ENCODE measurements at places on chromosomes 2 and 18.

GRCh38 chr2:223635080-223635479 lies 32.9 kb upstream of the SCG2 start:
- DNase-seq: no peak

DNA sequence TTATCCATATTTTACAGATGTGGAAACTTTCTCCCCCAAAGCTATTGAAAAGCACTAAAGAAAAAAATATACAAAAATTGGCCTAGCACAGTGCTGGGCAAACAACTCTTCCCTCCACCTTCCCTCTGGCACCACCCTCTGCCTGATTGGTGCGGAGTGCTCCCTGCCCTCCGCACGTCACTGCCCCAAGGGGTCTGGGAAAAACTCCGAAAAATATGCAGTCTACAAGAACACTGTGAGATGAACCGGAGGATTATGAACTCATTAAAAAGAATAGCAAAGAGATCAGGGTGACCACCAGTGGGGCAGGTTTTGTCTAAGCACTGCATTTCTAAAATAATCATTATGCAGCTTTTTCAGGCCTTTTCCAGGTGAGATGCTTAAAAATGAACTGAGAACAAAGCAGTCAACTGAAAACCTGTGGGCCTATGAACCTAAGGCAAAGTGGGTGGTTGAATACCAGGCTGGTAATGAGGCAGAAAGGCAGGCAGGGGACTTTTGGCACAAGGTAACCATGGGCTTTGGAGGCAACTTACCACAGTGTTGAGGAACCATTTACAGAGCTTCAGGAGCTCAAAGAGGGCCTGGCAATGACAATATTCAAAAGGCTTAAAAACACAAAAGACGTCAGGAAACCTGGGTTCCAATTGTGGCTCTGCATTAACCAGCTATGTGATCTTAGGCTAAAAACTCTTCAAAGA lies 57.5 kb downstream of the AAK1 start:
- peak; percentile 76 for DNase-seq

DNA sequence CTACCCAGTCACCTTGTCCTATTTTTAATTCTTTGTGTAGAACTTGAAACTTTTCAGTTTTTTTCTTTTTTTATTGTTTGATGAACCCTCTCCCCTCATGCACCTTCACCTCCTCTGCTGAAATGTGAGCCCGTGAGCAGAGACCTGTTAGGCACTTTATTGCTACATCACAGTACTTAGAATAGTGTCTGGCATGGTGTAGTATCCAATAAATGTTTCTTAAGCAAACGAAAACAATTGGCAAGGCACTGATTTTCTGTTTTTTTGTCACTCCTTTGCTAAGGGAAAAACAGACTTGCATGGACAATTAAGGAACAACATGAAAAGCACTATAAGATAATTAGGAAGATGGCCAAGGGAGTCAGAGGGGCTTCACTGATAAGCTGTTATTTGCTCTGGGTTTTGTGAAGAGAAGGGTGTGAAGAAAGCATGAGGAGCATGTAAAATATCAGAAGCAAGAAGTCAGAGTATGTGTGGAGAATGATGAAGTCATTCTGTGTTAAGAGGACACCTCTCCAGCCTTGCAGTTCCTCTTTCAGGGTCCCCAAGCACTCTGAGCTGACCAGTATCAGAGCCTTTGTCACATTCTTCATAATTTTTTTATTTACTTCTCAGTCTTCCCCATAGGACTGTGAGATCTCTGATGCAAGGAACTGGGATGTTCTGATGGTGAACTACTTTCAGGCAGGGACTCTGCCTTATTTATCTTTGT lies 99.7 kb upstream of the CAVIN2 start:
- no peak for DNase-seq

GRCh38 chr2:59182249-59182648 lies 941.1 kb upstream of the FANCL start:
- no peak for DNase-seq

DNA sequence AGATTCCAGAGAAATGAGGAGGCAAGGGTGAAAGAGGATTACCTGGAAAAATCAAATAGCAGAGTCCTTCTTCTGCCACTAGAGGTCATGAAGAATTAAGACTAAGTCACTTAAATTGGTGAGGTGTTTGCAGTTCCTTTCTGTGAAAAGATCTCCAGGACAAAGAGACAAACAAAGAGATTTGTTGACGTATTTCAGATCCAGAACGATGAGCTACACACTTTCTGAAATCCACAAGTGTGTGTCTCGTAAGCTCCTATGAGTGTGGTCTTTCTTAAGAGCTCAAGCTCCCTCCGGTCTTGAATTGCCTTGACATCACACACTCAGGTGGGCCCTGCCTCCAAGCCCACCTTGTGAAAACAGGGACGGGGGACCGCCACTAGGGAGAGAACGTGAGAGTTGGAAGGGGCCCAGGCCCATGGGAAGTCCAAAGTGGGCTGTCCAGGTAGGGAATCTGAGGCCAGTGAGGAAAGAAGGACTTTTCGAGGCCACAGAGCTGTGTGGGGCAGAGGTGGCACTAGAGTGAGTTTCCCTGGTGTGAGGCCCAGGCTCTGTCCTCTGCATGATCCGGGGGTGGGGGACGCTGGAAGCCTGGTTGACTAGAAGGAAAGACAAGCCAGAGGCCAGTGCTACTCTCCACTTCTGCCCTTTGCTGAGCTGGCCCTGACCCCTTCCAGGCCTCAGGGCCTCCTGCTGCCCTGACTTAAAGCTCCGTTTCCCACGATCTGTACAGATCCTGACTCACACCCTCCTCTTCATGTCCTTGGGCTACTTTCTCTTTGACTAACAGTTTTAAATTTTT lies 168.1 kb upstream of the NCK2 start:
- DNase-seq: peak; percentile 87

DNA sequence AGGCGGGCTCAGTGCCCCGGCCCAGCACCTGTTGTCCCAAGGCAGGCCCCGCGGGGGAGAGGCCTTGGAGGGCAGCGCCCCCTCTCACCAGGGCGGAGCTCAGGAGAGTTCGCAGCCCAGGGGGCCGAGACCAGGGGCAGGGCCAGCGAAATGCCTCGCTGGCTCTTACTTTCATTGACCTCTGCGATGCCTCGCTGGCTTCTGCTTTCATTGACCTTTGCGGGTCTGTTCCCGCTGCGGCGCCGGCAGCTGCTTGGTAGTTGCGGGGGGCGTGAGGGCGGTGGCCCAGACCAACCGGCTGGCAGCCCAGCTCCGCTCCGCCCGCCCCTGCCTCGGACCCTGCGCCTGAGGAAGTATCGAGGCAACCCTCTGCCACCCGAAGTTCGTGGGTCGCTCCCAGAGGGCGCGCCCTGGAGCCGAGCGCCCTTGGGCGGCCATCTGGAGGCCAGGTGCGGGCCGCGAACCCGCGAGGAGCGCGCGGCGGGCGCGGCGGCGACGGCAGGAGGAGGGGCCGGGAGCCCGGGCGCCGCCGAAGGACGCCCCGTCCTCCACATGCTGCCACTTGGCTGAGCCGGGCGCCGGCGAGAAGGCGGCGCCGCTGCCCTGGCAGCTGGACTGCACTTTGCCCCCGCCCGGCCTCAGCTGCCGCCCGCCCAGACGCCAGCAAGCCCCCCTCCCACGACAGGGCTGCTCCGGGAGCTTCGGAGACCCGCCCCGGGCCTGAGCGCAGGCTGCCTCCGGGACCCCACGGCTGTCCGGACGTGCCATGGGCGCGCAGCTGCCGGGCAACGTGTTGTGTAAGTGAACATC lies 118.0 kb upstream of the MSTN start:
- no peak for DNase-seq

GRCh38 chr2:167761465-167762136 lies 485.8 kb downstream of the STK39 start:
- DNase-seq: no peak

DNA sequence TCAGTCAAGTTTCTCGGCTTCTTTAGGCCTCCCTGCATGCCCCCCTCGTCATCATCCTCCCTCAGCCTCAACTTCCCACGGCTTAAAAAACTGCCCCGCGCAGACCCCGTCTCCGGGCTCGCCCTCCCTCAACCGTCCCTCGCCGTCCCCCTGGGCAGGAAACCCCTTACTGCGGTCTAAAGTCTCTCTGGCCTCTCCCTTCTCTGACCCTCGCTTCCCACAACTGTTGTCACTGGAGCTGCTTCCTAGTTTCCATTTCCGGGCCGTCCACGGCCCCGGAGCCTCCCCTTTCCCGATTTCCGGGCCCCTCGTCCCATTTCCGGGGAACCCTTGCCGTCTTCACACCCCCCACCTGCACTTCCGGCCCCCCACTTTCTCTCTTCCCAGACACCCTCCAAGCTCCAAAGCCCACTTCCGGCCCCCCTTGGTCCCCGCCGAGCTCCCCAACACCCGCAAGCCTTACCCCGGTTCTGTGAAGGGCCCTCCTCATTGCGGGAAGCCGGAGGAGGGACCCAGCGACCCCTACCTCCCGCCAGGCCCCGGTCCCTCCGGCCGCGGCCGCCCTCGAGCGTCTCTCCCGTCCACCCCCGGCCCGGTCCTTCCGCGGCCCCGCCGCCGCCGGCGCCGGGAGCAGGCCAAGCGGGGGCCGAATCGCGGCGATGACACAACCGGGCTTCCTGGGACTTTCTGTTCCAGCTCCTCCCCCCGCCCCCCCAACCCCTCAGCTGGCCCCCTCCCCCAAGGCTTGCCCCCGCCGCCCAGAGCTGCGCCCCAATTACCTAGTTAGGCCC lies 513 bp downstream of the TRIP12 start:
- DNase-seq: peak; percentile 42

DNA sequence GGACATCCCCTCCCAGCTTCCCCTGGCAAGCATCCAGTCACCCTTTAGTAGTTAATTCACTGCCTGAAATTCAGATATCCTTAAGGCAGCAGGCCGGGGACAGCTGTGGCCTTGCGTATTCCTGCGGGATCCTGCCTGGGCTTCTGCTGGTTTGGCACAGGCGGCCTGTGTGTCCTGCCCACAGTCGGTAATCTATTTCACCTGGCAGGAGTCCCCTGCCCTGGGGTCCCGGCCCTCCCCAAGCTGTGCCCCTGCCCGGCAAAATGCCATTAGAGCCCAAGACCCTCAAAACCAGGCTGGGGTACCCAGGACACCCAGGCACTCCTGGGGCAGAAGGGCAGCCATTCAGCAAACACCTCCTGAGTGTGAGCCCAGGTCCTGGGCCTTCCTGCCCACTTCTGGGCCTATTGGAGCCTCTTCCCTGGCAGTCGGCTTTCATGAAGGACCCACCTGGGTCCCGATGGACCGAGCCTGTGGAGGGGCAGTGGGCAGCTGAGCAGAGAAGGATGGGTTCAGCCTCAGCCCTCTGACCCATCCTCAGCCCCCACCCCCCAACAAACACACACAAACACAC lies 11.6 kb downstream of the CROCC2 start:
- DNase-seq: no peak

DNA sequence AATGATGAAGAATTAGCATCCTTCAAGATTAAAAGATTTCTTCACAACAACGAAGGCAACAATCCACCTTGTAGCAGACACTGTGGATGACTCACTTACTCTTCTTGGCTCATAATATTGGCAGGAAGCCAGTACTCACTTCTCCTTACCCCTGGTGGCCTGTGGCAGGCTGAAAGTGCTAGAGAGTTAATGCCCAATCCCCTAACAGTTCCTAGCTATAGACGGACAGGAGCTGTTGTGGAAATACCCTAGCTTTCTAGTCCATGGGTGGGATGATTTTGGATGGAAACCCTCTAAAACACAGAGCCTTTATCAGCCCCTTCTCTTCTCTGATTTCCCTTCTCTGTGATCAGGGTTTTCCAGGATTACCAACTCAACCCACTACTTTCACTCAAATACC lies 128.6 kb upstream of the NYAP2 start:
- peak; percentile 84 for DNase-seq

DNA sequence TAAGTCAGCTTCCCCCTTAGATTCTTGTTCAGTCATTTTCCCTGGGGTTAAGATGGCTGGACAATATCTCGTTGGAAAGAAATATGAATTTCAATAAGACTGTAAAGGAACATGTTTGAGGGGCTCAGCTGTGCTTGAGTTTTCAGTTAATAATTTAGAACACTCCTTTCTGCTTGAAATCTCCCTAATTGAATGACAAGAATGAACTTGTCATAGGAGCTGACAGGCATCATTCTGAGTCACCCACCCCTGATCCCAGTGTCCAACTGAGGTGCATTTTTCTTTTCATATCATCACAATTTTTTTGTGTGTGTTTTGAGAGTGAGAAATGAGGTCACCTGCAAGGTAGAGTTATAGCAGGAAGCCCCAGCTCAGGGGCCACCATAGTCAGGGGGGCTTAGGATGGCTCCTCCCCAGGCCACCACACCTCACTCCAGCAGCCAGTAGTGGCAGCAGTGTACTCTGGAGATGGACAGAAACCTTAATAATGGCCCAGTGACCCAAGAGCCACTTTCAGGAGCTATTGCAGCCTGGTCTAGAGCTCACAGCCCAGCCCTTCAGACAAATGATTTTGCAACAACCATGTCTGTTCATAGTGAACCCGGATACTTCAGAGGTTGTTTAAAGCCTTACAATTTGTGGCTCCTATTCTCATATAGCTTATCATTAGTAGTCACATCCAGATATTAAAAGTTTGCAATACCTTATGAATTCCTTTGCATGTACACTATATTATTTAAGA lies 174.5 kb downstream of the MAIP1 start:
- no peak for DNase-seq

- no peak for DNase-seq
Measured at GRCh38 chr2:101961338-101962191, 30.2 kb upstream of the IL1R2 start.

- no peak for DNase-seq
Measured at GRCh38 chr2:20434588-20435294, 12.1 kb upstream of the RHOB start.

DNA sequence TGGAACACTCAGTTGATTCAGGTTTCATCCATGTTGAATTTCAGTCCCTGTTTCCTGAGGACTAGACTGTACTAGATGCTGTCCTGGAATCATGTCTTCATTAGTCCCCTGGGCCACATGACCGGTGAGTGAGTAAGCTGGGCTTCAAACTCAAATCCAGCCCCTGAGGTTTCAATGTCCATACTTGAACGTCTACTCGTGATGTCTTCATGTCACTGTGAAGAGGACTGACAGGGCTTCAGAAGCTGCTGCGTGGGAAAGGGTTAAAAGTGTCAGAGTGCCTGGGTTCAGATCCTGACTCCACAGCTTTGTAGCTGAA lies 101.2 kb downstream of the CDK15 start:
- no peak for DNase-seq

DNA sequence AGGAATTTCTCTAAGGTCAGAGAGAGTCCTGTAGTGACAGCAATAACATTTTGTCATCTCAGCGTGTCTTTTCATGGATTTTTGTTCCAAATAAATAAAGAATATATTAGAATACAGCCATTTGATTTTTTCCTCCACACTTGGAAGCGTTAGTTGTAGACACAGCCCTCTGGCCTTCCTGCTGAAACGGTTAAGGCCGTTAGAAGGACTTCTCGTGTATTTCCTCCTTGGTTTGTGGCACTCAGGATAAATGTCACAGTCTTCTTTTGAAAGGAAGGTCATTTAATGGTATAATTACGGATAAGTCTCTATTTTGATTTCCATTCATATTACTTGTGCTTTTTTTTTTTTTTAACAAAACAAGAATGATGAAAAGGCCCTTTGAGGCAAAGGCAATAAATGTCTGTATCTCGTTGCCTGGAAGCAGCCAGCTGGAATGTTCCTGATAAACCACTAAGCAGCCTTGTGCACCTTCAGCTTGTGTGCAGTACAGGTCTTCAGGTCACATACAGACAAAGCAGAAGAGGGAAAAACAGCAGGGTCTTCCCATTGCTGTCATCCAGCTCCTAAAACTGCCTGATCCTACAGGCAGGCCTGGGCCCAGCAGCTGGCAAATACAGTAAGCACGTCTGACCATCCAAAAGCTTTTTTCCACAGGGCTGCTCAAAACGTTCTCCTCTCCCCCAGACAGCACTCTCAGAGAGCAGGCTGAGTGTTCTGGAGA lies 14.4 kb downstream of the EFR3B start:
- no peak for DNase-seq

- no peak for DNase-seq
Measured at GRCh38 chr2:36611316-36611990, 13.5 kb upstream of the FEZ2 start.

GRCh38 chr18:9869715-9870430 lies 15.9 kb upstream of the TXNDC2 start:
- peak; percentile 60 for DNase-seq
